Omental fat pad (tissue), 4 donors: ENCODE measurements at places on chromosomes 11 and 22. TPM values are rescaled to one million over a fixed set of nuclear protein-coding genes. Genes with fewer than 3 reads are reported as not detected.

DNA sequence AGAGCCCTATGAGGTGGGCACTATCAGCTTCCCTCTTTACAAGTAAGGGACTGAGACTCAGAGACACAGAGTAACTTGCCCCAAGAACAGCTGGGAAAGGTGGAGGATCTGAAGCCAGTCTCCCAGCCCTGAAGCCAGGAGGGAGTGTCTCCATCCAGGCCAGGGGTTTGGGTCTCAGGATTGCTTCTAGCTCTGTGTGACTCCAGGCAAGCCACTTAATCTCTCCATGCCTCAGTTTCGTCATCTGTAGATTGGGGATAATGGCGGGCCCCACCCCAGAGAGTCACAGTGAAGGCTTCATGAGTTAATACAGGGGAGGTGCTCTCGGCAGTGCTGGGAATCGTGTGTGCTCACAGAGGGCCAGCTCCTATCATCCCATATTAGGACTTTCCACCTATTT lies 10.5 kb downstream of the MAP4K2 start:
- no peak for DNase-seq

TMPRSS6 gene
- total RNA-seq = not detected

DNA sequence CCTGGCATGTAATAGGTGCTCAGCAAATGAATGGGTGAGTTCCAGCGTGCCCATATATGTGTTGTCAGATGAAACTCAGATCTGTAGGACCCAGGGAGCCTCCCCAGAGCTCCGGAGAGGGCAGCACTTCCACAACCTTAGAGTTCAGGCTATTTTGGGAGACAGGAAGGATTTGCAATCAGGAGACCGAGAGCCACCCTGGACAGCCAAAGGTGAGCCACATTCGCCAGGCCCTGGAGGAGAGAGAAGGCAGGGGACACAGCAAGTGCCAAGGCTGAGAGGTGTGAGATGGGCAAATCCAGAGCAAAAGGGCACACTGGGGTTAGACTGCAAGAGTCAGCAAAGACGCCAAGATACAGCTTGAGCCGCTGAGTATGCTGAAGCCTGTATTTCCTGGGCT lies 66.4 kb downstream of the CD82 start:
- peak; percentile 17 for DNase-seq

C11orf91 gene
- not detected for total RNA-seq
